Progenitor cell of endocrine pancreas (in vitro differentiated cells): ENCODE measurements at places on chromosomes 6 and 20.
A peak's percentile ranks its signal among the peaks of the same experiment; 100 is the strongest.

DNA sequence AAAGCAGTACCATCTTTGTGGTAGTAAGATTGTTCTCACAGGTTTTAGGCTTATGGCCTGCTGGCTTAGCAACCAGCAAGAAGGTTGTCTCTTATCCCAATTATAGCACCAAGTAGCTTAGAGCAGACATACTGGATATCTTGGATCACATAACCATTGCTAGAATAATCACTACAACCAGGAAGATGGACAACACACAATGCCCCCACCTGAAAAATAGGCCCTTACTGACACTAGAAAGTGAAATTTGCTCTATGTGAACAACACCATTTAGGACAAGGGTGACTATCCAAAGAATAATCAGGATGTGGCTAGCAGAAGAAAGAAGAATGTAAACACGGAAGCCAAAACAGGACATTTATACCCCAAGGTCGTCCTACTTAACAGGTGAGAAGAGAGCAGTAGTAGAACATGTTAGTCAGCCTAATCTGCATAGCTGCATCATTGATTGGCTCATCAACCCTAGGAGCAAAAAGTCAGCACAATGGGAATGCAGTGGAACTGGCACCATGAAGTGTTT, 172.7 kb upstream of the MARCKS start:
- DNase-seq, result no peak

GRCh38 chr20:35598899-35599775, 16.5 kb upstream of the SPAG4 start:
- no peak for DNase-seq

DNA sequence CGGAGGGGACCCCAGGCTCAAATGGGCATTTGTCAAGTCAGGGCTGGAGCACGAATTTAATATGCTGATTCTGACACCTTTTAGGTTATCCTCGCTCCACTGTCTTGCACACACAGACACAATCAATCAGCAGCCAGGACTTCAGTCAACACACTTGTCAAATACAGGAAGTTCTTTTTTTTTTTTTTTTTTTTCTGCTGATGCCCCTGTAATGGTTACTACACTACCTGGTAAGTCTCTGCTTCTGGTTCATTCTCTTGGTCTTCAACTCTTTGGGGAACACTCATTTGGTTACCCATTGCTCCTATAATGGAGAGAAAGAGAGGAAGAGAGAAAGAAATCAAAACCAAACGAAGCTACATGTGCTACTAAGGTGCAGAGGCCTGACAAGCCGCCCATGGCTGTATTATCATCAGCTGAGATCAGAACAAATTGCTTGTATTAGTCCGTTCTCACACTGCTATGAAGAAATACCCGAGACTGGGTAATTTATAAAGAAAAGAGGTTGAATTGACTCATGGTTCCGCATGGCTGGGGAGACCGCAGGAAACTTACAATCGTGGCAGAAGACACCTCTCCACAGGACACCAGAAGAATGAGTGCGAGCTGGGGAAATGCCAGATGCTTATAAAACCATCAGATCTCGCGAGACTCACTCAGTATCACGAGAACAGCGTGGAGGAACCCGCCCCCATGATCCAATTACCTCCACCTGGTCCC, 11.8 kb downstream of the BCAS1 start:
- no peak for DNase-seq

- DNase-seq, result no peak
Measured at GRCh38 chr6:53855940-53856339, 61.1 kb downstream of the LRRC1 start.

DNA sequence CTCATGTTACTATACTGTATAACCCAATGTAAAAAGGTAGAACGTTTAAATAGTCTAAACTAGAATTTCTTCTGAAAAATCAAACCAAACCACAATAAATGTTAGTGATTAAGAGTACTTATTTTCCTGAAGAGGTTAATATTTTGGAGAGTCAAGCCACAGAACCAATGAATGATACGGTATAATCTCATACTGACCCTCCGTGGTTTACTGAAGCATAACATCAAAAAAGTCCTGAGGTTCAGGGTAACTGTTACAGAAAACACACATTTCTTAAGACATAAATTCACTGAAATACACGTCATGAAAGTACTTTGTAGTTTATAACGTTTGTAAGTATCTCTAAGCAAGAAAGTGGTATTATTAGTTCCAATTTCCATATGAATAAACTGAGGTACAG, 28.9 kb downstream of the ESF1 start:
- DNase-seq, result no peak

- peak; percentile 83 for DNase-seq
Measured at GRCh38 chr20:50153500-50154377, at the start of gene PEDS1. Gene PEDS1, minus strand, starts transcription at chr20:50153723. Its CDS starts 86 bp downstream, at chr20:50153637.

- no peak for DNase-seq
Measured at GRCh38 chr20:44364068-44364467, 8.6 kb downstream of the HNF4A start.

- DNase-seq, result no peak
Measured at GRCh38 chr6:44034391-44034861, 92.8 kb downstream of the MRPL14 start.

DNA sequence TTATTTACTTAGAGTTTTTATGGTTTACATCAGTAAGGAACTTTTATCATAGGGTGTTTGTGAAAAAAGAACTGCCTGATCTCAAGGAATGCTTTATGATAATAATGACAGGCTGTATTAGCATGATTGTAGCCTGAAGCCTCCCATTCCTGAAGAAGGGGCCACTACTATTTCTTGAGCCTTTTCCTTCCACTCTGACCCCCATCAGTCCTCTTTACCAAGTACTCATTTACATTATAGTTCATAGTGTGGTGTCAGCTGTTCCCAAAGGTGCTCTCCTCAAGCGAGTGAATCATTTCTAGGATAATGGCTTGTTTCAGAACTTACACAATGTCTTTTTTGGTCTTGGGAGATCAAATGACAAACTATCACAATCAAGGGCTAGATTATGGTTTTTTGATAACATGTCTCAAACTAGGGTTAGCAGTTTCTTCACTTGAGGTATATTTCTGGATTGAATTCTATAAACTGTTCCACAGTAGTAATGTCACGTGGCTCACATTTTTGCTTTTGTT, 283.6 kb downstream of the CDKAL1 start:
- DNase-seq, result no peak

DNA sequence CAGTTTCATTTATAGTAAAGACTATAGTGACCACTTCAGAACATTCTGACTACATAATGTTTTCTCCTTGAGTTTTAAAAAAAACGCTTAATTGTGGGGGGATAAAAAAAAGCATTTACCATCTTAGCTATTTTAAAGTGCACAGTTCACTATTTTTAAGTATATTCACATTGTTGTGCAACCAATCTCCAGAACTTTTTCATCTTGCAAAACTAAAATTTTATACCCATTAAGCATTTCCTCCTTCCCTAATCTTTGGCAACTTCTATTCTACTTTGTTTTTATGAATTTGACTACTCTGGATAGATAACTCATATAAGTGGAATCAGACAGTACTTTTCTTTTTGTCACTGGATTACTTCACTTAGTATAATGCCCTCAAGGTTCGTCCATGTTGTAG, 62.3 kb downstream of the FKBP5 start:
- no peak for DNase-seq

DNA sequence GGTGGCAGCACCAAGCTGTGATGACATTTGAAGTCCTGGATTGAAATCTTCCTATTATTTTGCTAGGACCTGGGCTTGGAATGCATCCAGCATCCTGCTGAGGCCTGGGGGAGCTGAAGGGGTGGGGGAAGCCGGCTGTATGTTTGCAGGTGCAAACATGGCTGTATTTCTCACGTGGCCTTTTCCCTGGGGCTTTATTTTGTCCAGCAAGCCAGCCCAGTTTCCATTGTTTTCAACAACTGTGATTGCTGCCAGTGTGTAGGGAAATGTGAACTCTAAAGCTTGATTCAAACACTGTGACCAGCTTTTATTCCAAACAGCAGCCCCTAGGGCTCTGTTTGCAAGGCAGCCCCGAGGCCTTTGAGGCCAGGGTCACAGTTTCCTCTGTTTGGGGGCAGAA, 683.0 kb downstream of the DHX35 start:
- DNase-seq, result no peak

- DNase-seq, result no peak
Measured at GRCh38 chr6:17879184-17879583, 108.3 kb downstream of the KIF13A start.

DNA sequence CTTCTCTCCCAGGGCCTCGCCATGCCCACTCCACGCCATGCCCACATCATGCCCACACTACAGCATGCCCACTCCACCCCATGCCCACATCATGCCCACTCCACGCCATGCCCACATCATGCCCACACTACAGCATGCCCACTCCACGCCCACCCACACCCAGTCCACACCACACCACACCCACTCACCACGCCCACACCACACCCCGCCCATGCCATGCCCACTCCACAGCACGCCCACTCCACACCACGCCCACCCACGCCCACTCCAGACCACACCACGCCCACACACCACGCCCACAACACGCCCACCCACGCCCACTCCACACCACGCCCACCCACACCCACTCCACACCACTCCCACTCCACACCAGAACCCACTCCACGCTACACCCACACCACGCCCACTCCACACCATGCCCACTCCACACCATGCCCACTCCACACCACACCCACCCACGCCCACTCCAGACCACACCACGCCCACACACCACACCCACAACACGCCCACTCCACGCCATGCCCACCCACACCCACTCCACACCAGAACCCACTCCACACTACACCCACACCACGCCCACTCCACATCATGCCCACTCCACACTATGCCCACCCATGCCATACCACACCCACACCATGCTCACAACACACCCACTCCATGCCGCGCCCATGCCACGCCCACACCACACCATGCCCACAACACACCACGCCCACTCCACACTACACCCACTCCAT, 88.6 kb downstream of the ERMARD start:
- DNase-seq, result no peak

DNA sequence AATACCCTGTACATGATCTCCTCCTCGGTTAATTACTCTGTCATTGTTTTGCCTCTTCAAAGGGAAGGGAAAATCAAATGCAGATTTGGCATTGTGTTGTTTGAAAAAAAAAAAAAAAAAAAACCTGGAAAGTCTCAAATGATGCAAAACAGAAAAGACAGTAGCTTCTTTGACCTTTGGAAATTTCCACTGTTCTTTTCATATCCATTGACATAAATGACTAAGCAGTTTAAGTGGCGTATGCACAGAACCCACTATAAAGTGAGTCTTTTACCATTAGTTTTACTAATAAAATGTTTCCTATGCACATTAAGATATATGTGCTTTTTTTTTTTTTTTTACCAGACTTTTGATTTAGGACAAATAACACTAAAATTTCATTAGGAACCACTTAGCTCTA, 704.3 kb downstream of the TFAP2A start:
- no peak for DNase-seq

DNA sequence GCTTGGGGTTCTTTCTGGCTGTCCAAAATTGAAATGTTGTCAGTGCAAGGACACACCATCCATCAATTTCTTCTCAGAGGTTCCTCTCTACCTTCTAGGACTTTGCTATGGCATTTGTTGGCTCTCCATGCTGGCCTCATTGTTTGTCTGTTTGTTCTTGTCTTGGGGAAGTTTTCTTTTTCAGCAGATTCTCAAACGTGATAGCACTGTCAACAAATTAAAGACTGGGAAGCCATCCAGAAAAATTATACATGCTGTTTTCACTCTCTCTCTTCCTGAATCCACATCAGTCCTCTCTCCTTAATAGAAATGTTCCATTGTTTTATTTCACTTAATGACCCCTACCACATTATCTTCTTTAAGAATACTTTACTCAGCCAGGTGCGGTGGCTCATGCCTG, 130.4 kb downstream of the PCSK2 start:
- no peak for DNase-seq

DNA sequence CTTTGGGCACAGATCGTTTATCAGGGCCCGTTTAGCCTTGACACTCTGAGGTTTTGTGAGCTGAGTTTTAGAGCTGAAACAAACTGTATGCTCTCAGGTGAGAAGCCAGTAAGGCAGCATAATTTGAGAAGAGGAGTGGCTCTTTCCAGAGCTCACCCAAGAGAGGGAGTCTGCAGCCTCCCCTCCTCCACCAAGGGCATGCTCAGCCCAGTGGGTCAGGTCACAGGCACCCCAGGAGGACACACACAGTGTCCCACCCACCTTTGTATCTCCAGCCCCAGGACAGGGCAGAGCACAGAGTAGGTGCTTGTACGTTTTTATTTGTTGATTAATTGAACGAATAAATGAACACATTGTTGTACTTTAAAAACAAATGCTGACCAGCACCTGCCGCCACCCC, 3.4 kb downstream of the TSPO2 start:
- no peak for DNase-seq

GRCh38 chr6:112148103-112148502, 60.7 kb downstream of the FAM229B start:
- DNase-seq, result no peak

- no peak for DNase-seq
Measured at GRCh38 chr6:27441001-27441400, 31.9 kb downstream of the ZNF184 start.

- DNase-seq, result peak; percentile 14
Measured at GRCh38 chr6:152277826-152278329, 359.3 kb downstream of the SYNE1 start.

- no peak for DNase-seq
Measured at GRCh38 chr6:158361068-158361467, 48.8 kb downstream of the TULP4 start.

DNA sequence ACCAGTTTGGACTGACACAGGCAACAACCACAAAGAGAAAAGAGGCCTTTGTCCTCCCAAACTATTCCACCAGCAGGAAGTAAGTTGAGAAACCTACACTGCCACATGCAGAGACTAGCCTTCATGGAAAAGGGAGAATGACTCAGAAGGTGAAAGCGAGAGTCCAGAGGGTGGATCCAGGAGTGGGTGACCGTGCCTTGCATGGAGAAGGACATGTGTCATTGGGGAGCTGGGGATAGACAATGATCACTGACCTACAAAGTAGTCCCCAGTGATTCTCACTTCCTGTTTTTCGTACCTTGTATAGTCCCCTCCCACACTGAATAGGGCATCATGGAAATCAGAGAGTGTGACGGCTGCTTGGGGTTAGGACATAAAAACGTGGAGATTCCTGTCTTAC, 91.9 kb downstream of the MYLK4 start:
- DNase-seq, result no peak

DNA sequence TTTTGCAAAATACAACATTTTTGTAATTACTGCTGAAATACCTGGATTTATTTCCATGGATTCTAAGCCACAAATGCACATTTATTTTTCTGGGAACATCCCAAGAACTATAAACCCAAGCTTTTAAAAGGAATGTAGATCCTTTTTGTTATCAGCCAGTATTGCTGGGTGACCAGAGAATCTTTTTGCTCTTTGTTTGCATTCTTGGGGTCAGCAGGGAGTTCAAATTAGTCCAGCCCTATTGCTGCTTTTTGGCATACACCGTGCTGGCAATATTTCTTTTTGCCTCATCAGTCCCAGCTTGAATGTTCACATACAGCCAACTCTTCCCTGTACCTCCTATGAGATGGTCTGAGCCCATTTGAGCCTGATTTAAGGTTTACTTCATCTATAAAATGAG, 155.2 kb upstream of the CNR1 start:
- DNase-seq, result no peak
